ENCODE measurements at places on chromosomes 16 and 17.
A peak's percentile ranks its signal among the peaks of the same experiment; 100 is the strongest.

DNA sequence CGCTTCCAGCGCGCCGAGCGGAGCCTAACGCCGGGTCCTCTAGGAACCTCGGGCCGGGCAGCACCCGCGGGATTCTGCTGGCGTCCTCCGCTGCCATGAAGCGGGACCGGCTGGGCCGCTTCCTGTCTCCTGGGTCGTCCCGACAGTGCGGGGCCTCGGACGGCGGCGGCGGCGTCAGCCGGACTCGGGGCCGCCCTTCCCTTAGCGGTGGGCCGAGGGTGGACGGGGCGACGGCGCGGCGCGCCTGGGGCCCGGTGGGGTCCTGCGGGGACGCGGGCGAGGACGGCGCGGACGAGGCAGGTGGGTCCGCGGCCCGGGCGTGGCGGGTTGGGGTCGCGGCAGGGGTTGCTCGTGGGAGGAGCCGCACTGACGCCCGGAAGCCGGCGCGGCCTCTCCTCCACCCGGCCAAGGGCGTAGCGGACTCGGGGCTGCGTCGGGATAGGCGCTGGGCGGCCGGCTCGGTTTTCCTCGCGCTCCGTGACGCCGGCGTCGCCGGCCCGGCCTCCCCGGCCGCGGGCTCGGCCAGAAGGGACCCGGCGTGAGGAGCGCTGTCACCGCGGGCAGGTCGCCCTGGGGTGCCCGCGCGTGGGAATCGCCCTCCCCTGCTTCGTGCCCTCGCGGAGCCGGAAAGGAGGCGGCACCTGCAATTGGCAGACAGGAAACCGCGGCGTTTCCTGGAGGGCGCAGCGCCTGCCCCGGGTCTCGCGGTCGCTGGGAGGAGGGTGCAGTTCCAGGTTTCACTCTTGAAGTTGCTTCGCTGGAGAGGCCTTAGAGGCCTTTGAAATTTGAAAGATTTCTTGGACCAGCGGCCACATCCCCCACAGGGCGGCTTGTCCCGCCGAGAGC lies 432 bp downstream of the ZNF276 start:
- peak; percentile 88 for DNase-seq

DNA sequence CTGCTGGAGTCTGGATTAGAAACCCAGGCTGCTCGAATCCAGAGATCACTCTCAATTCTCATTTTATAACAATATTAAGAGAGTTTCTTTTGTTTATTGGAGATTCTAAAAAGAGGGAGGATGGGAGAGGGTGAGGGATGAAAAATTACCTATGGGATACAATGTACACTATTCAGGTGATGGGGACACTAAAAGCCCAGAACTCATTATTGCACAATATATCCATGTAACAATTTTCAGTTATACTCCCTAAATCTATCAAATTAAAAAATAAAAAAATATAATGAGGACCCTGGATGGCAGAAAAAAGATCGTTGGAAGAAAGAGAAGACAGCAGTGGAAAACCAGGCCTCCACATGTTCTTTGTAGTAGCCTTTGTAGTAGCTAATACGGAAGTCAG lies 100.8 kb downstream of the CNTNAP4 start:
- no peak for DNase-seq

DNA sequence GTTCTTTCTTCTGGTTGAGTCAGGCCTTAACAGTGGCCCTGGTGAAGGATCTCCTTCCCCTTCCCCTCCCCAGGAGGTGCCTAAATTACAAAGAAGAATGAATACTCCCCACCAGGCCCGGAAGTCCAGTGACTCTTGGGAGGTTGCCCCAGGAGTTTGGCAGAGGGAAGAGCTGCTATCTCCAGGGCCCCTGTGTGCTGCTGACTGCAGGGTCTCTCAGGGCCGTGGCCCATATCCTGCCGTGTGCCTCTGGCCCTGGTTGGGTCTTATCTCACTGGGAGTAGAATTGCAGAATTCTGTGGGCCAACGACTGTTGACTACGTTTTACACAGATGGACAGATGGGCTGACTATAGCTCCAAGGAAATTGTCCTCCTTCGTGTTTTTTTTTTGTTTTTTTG lies 28.0 kb downstream of the AKAP1 start:
- no peak for DNase-seq

- DNase-seq: no peak
Measured at GRCh38 chr16:28165598-28165997, 46.2 kb downstream of the XPO6 start.

- no peak for DNase-seq
Measured at GRCh38 chr16:87610026-87610425, 7.7 kb downstream of the JPH3 start.

DNA sequence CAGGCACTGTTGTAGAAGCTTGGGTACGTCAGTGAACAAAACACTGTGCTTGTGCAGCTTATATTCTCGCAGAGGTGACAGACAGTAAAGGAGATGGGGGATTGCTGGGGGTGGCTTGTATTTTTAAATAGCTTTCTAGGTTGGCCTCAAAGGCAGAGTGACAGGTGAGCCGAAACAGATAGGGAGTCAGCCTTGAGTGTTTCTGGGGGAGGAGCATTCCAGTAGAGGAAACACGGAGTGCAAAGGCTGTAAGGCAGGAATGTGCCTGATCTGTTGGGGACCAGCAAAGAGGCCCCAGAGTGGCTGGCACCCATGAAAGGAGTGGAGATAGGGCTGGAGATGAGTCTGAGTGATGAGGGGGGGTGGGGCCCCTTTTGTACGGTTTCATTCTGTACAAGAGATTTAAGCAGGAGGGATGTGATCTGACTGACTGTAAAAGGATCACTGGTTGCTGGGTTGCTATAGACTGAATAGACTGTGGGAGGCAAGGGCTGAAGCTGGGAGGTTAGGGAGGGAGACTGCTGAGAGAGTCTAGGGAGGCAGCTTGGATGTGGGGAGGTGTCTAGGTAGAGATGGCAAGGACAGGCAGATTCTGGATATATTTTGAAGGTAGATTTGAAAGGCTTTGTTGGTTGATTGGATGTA lies 15.2 kb downstream of the NUP93 start:
- DNase-seq: no peak

DNA sequence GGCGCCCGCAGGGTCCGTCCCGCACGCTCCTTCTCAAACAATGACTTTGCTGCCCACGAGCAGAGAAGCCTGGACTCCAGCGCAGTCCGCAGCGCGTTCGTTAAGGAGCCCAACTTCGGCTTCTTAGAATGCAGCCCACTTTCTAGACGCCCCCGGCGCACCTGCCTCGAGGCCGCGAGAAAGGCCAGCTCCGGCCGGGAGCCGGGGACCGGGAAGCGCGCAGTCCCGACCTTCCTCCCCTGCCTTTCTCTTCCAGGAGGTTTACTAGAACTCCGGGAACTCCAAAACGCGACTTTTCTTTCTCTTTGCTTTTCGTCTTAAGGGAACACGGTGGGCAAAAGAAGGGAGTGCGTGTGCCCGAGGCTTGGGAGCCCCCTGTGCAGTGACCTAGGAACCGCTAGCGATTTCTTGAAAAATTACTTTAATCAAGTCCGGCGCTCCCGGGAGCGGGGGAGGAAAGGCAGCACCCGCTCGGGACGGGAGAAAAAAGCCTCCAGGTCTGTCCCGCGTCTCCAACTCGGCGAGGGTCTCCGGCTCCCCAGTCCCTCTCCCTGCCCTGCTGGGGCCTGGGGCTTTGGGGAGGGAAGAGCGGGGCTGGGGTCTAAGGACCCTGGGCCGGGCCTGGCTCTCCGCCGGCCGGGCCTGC lies 2.6 kb downstream of the HNF1B start:
- DNase-seq: no peak

DNA sequence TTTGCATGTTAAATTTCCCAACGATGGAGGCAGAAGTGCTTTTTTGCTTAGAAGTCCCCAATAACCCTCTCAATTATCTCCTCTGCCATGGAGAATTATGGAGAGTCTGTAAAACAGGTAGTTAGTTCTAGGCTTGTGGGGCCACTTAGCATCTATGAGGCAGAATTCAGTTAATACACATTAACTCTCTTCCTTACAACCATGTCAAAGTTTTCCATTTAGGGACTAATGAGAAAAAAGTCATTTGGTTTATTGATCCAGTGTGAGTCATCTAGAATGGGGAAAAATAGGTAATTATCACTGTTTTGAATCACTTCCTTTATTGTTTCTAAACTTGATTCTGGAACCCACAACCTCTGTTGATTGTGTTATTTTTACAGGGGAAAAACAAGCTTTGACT lies 229.1 kb upstream of the COX10 start:
- no peak for DNase-seq

DNA sequence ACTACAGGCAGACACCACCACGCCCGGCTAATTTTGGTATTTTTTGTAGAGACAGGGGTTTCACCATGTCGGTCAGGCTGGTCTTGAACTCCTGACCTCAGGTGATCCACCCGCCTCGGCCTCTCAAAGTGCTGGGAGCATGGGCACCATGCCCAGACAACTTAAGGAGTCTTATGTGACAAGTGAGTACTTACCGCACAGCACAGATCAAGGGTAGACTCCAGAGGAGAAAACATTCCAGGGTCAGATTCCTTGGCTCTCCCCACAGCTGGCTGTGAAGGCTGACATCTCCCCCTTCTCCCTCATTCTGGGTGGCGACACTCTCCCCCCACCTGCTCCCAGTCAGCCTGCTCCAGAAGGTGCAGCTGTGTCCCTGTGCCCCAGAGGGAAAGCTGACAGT lies 10.6 kb downstream of the ZSCAN10 start:
- no peak for DNase-seq

DNA sequence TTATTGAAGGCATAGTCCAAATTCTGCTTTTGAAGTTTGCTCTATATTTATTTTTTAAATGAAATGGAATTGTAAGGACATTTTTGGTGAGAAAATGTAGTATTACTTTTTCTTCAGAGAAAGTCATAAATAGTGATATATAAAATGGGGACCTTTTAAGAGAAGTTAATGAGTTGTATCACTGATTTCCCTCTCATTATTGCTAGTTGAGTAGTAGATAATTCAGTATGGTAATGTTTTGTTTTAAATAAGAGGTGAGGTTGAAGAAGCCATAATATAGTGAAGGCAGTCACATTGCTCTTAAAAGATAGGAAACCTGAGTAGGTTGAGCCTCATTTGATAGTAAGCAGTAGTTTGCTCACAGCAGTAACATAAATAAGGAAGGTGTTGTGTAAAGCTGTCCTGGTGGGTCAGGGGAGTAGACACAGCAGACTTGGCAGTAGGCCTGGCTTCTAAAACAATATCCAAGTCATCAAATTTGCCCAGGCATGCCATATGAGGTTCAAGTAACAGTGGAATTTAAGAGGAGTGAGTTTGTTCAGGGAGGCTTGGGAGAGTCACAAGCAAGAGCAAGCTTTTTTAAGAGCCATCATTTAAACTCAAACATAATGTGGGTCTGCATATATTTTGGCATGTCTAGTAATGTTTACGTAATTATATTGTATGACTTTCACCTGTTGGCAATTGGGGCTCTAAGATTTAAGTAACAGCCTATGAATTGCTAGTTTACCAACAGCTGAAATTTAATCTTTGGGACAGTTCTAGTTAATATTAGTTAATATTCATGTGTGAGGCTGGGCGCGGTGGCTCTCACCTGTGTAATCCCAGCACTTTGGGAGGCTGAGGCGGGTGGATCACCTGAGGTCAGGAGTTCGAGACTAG lies 6.5 kb downstream of the NFATC3 start:
- DNase-seq: no peak

DNA sequence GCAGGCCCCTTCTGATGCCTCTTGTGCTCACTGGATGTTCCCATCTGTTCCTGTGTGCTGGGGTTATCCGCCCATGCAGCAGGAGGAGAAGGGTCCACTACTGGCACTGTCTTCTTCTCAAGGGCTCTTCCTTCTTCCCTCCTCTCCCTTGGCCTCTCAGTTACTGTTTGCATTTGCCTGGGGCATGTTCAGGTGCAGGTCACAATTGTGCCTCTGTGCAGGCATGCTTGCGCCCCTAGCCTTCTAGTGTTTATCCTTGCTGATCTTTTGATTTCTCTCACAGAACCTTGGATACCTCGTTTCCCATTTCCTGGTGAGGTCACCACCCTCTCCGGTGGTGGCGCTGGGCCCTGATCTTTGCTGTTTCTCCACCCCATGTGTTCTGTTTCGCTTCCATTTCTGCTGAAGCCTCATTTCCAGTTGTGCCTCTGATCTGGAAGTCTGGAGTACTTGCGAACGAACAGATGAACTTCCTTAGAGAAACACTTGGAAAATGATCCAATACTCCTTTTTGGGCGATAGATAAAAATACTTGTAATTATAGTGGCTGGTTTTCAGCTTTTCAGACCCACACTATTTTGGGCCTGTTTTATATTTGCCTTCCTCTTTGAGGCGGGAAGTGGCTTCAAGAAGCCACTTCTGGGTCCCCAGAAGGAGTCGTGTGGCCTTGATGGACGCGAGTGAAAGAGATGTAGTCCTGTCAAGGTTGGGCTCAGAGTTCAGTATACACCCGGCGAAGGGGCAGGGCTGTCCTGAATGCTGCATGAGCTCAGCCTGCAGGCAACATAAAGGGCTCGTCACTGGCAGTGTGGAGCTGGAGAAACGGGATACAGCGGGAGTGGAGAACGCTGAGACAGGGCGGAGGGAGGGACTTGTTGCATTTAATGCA lies 312.9 kb downstream of the SNX29 start:
- DNase-seq: no peak

GRCh38 chr17:35780950-35781349 lies 14.5 kb downstream of the MMP28 start:
- no peak for DNase-seq

GRCh38 chr17:34222722-34223497 lies 32.2 kb upstream of the CCL2 start:
- no peak for DNase-seq

- no peak for DNase-seq
Measured at GRCh38 chr17:74766413-74766812, 9.7 kb downstream of the NAT9 start.

DNA sequence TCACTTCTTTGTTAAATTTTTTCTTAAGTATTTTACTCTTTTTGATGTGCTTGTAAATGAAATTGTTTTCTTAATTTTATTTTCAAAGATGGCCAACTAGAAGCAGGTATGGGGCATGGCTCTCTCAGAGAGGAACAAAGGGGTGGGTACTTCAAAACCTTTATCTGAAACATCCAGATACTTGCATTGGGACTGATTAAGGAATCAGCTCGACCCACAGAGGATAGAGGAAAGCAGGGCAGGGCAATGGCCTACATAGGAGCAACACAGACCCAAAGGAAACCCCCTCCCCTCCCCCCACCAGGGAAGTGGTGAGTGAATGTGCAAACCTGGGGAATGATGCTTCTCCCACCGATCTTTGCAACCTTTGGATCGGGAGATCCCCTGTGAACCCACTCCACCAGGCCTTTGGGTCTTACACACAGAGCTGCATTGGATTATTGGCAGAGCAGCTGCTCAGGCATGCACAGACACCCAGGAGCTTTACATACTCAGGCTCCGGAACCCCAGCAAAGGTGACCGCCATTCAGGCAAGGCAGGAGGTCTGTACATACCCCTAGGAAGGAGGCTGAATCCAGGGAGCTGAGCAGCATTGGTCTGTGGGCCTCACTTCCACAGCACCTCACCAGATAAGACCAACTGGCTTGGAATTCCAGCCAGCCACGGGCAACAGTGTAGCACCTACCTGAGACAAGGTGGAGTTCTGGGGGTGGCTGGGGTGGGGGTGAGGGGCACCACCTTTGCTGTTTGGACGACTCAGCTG lies 3.0 kb upstream of the CCR7 start:
- DNase-seq: no peak

- DNase-seq: peak; percentile 38
Measured at GRCh38 chr17:16352667-16353316, 477 bp downstream of the CENPV start.

GRCh38 chr16:75580-76501 lies 2.2 kb upstream of the MPG start:
- DNase-seq: no peak

Measured in stimulated activated CD4-positive, alpha-beta T cell treated with anti-CD3 and anti-CD28 coated beads, Interleukin-4, amount 100 ng/mL, for 4 hours (primary cell).